ENCODE measurements at places on chromosomes 2 and 18. TPM values are rescaled to one million over a fixed set of nuclear protein-coding genes. Genes with fewer than 3 reads are reported as not detected.

Gene PAIP2B
- 7.6 TPM for total RNA-seq

Gene APCDD1
- 110 TPM for total RNA-seq

Gene GPR17
- not detected for total RNA-seq

Gene LRATD1
- total RNA-seq, result 32.7 TPM

Gene IL36A
- 2.7 TPM for total RNA-seq

Gene DNPEP
- total RNA-seq, result 62.9 TPM

Gene CCDC74B
- total RNA-seq, result 10.3 TPM

Gene DCDC2C
- not detected for total RNA-seq

Gene SKOR2
- not detected for total RNA-seq

DNA sequence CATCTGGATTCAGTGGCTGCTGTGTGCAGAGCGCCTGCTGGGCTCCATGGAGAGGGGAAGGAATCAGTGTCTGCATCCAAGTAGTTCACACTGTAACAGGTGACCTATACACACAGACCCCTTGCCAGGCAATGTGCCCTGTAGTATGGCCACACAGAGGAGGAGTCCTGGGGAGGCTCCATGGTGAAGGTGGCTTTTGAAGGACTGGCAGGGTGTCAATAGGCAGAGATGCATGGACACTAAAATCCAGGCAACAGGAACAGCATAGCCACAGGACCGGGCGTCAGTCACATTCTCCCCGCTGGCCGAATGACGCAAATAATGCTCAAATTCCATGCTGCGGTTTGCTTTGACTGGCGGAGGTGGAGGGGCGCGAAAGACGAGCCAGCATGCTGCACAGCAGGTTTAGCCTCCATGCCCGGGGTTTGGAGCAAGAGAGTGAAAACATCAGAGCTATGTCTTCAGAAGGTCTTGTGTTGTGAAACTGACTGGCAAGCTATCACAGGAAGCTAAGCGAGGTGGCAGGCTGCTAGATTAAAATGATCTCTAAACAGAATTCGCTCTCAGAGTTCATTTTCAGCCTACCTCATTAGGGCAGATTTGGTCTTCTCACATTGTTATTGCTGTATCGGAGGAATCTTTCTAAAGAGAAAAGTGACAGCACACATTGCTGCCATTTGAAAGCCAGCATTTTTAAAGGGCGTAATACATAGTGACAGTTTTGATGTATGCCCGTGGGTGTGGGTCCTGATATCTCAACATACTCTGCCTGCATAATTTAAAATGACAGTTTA is 1.2 kb upstream of the CHMP1B start:
- peak overlapping the region; percentile 92 for H3K27ac ChIP-seq
- no peak for DNase-seq
- no peaks in the 10 kb centered on the region for H3K27me3 ChIP-seq
- H3K4me1 ChIP-seq, result peaks cover 23% of the 10 kb centered on the region

DNA sequence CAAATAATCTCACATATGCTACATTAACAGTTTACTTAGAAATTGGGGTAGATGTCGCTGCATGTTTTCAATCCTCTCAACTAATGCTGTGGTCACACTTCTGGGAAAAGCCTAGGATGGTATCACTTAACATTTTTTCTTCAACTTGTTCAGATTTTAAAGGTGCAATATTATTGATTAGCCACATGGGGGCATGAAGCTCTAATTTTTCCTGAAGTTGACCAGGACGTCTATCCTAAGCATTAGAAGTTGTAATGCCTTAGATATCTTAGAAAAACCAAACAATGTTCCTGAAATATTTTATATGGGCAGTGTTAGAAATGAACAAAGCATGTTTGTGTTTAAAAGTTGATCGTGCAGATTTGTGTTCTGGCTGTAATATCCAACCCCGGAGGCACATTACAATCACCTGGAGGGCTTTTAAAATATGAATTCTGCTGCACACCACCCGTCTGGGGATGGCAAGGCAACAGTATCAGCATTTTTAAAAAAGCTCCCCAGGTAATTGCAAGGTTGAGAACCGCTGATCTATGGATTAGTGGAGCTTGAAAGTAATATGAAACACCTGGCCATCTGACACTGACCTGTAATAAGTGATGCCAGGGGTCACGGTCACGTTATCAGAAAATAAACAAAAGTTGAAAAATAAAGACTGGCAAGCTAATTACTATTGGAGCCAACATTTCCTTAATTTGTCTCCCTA is 100.5 kb upstream of the LMAN1 start:
- H3K36me3 ChIP-seq, result no peaks in the 10 kb centered on the region
- H3K4me3 ChIP-seq, result no peak overlapping the region
- no peaks in the 10 kb centered on the region for H3K27me3 ChIP-seq

DNA sequence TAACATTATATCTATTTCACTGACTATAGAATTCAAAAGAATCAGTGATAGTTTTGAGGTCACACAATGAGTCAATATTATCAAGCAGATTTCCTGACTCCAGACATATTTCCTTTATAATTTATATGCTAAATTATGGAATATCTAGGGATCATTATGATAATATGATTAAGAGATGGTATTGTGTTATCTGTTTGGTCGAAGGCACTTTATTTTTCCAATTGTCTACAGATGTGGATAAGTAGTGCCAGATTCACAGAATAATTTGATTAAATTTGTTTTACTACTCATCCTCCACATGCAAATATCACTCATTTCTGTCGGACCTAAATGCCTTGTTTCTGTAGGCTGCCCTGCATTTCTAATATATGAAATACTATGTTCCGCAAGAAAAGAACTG is 4.4 kb downstream of the ZNF804A start:
- no peak overlapping the region for H3K27ac ChIP-seq
- peaks cover 11% of the 10 kb centered on the region for H3K4me1 ChIP-seq

GRCh38 chr2:95277246-95277906 is 3.1 kb downstream of the PROM2 start:
- peaks cover 15% of the 10 kb centered on the region for H3K4me1 ChIP-seq
- no peak for DNase-seq
- H3K27ac ChIP-seq, result peak overlapping the region; percentile 62
- no peaks in the 10 kb centered on the region for H3K27me3 ChIP-seq
- H3K4me3 ChIP-seq, result no peak overlapping the region

GRCh38 chr2:121897335-121897970 is 142.0 kb downstream of the TSN start:
- no peak for DNase-seq
- no peaks in the 10 kb centered on the region for H3K27me3 ChIP-seq
- H3K4me1 ChIP-seq, result no peaks in the 10 kb centered on the region

DNA sequence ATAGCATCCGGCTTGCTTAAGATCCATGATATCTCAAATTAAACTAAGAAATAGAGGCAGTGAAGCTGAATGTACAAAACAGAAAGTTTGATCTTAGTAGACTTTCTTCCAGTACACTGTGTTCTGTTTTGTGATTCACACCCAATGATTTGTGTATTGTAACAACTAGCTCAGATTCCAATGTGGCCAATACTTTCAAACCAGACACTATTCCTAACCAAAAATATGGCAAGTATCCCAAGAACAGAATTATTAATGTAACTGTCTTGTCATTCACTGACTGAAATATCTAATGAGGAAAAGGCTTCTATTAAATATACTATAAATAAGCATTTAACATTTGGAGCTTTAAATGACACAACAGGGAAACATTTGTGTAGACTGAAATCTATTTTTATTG is 299.1 kb downstream of the NRXN1 start:
- no peak overlapping the region for H3K4me3 ChIP-seq
- no peak overlapping the region for H3K27ac ChIP-seq
- H3K4me1 ChIP-seq, result no peaks in the 10 kb centered on the region
- no peaks in the 10 kb centered on the region for H3K36me3 ChIP-seq
- no peak for DNase-seq

- H3K27ac ChIP-seq, result no peak overlapping the region
- no peak overlapping the region for H3K4me3 ChIP-seq
- no peaks in the 10 kb centered on the region for H3K4me1 ChIP-seq
Observed at GRCh38 chr2:75828826-75829225, 118.1 kb upstream of the GCFC2 start.

GRCh38 chr2:200843993-200844948 is 20.2 kb downstream of the CLK1 start:
- no peaks in the 10 kb centered on the region for H3K36me3 ChIP-seq
- H3K27ac ChIP-seq, result no peak overlapping the region
- H3K4me3 ChIP-seq, result no peak overlapping the region

- peaks cover 28% of the 10 kb centered on the region for H3K36me3 ChIP-seq
- no peak overlapping the region for H3K27ac ChIP-seq
- no peaks in the 10 kb centered on the region for H3K4me1 ChIP-seq
- H3K27me3 ChIP-seq, result no peaks in the 10 kb centered on the region
- H3K4me3 ChIP-seq, result no peak overlapping the region
- DNase-seq, result no peak
Observed at GRCh38 chr2:232757905-232758304, 18.5 kb downstream of the KCNJ13 start.

GRCh38 chr2:84880645-84881521 is at the start of gene TRABD2A:
Gene TRABD2A (minus strand): TSS chr2:84881084. CDS start chr2:84881039, 45 bp downstream.
- peak within 1 kb of the TSS; percentile 43 for H3K4me3 ChIP-seq
- no peak for DNase-seq
- H3K36me3 ChIP-seq, result no peaks in the 10 kb centered on the region
- H3K4me1 ChIP-seq, result peaks cover 23% of the 10 kb centered on the region
- peak within 1 kb of the TSS; percentile 15 for H3K27ac ChIP-seq

DNA sequence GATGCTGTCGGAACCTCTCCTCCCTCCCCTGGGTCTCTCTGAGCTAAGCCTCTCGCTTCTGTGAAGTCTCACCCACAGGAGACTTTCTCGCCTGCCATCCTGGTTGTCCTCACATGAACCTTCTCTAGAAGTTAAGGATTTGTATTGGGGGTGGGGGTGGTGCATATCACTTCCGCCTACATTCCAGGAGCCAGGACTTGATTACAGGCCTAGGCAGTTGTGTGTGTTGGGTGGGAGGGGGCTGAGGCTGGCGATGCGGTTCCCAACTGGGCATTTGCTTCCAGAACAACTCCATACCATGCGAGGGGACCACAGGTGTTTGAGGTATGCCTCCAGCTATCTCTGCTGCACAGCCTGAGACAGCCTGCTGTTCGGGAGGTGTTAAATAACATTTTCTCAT is 56.8 kb upstream of the MGAT4A start:
- H3K4me3 ChIP-seq, result no peak overlapping the region
- H3K36me3 ChIP-seq, result no peaks in the 10 kb centered on the region
- no peaks in the 10 kb centered on the region for H3K4me1 ChIP-seq

- H3K36me3 ChIP-seq, result no peaks in the 10 kb centered on the region
- no peak for DNase-seq
- no peaks in the 10 kb centered on the region for H3K27me3 ChIP-seq
- no peak overlapping the region for H3K27ac ChIP-seq
- H3K4me1 ChIP-seq, result no peaks in the 10 kb centered on the region
Observed at GRCh38 chr2:119142824-119143223, 15.7 kb downstream of the C1QL2 start.

DNA sequence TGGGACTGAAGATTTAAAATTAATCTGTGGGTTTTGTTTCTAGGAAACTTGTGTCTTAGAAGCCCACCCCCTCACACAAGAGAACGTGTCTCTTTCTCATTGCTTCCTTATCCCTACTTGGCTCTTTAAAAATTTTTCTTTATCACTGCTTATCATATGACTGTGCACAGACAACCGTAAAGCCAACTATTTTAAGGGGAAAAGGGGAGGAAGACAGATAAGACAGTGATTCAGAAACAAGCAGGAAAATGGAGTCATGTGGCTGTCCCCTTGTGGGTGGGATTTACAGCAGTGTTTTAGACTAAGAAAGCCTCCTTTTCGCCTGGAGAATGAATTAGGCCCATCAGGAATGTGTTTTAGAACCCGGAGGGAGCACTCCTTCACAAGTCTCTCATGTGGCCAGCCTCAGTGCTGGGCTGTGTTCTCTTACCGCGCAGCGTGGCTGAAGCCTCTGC is 17.6 kb downstream of the PRKCE start:
- no peak overlapping the region for H3K4me3 ChIP-seq
- H3K27ac ChIP-seq, result peak overlapping the region; percentile 51
- no peak for DNase-seq
- no peaks in the 10 kb centered on the region for H3K36me3 ChIP-seq
- H3K4me1 ChIP-seq, result peaks cover 21% of the 10 kb centered on the region

- H3K36me3 ChIP-seq, result no peaks in the 10 kb centered on the region
- H3K27me3 ChIP-seq, result no peaks in the 10 kb centered on the region
- DNase-seq, result no peak
- H3K4me3 ChIP-seq, result no peak overlapping the region
- no peak overlapping the region for H3K27ac ChIP-seq
Observed at GRCh38 chr18:58102018-58102417, 58.0 kb downstream of the NEDD4L start.

DNA sequence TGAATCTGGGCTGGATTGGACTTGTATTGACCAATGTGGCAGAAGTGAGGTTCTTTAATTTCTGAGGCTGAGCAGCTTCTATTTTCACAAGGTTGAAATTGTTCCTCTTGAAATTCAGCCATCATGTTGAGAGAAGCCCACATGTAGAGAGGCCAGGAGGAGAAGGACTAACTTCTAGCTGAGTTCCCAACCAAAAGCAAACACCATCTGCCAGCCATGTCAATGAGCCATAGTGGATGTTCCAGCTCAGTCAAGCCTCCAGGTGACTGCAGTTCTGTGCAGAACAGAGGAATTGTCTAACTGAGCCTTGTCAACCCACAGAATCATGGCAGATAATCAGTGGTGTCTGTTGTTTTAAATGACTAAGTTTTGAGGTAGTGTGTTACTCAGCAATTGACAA is 110.6 kb upstream of the ACVR1 start:
- no peak overlapping the region for H3K27ac ChIP-seq
- no peak overlapping the region for H3K4me3 ChIP-seq
- DNase-seq, result no peak
- no peaks in the 10 kb centered on the region for H3K4me1 ChIP-seq
- no peaks in the 10 kb centered on the region for H3K36me3 ChIP-seq

Measured in vagina (tissue), 2 donors.